Fibroblast of lung (primary cell): ENCODE measurements at places on chromosomes 1 and 21.

GRCh38 chr1:104825401-104825800 lies 1075.7 kb downstream of the AMY1C start:
- DNase-seq = no peak
- no peaks in the 10 kb centered on the region for H3K27me3 ChIP-seq
- H3K4me1 ChIP-seq = no peaks in the 10 kb centered on the region
- no peak overlapping the region for H3K27ac ChIP-seq
- no peak overlapping the region for H3K4me3 ChIP-seq
- H3K36me3 ChIP-seq = no peaks in the 10 kb centered on the region

DNA sequence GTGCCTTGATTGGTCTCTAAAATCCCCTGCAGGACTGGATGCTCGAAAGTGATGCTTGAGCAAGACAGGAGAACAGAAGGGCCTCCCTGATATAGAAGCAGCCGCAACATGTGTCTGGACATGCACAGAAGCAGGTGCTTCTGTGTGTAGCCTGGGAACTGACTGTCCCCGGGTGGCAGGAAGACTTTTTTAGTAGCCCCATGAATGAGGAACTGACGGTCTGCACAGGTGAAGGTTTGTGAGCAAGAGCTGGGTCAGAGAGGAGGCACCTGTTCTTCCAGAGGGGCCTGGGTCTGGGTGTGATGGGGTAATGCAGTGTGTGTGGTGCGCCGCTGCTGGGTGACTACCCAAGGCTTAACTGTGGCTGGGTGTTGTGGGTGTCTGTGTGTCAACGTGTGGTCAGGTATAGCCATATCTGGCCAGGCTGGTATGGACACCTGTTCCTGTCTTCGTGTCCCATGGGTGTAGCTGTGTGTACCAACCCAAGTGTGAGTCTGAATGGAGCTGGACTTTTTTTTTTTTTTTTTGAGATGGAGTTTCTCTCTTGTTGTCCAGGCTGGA lies 39.1 kb upstream of the FOXO6 start:
- H3K4me1 ChIP-seq = no peaks in the 10 kb centered on the region
- no peaks in the 10 kb centered on the region for H3K27me3 ChIP-seq
- DNase-seq = no peak
- H3K36me3 ChIP-seq = no peaks in the 10 kb centered on the region
- no peak overlapping the region for H3K4me3 ChIP-seq
- H3K27ac ChIP-seq = no peak overlapping the region

DNA sequence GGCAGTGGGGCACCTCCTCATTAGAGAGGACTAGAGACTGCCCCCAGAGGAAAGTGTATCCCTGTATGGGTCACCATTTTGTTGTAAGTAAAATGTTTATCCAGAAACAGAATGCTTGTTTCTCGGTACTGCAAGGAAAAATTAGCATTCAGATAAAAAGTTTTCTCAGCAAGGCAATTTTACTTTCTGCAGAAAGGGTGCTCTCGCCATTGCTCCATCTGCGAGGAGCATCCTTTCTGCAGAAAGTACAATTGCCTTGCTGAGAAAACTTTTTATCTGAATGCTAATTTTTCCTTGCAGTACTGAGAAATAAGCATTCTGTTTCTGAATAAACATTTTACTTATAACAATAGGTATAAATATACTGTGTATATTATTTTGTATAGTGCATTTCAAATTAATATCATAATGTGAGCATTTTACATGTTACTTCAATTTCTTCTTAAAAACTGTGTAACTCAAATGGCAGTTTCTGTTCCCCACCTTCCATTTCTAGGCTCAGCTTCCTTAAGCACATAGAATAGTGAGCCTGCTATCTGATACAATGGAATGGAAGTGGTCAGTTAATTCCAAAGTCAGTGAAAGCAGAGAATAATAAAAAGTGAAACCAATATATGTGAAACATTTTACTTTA lies 76.5 kb upstream of the DESI2 start:
- DNase-seq = no peak
- H3K4me3 ChIP-seq = no peak overlapping the region
- H3K27ac ChIP-seq = no peak overlapping the region
- no peaks in the 10 kb centered on the region for H3K27me3 ChIP-seq
- H3K4me1 ChIP-seq = no peaks in the 10 kb centered on the region
- H3K36me3 ChIP-seq = no peaks in the 10 kb centered on the region

- H3K27ac ChIP-seq = no peak overlapping the region
- H3K4me1 ChIP-seq = no peaks in the 10 kb centered on the region
- no peaks in the 10 kb centered on the region for H3K27me3 ChIP-seq
Measured at GRCh38 chr1:101742509-101742908, 254.2 kb downstream of the OLFM3 start.

GRCh38 chr1:36643371-36644270 lies 160.9 kb upstream of the CSF3R start:
- H3K4me1 ChIP-seq = no peaks in the 10 kb centered on the region
- H3K27me3 ChIP-seq = no peaks in the 10 kb centered on the region
- H3K4me3 ChIP-seq = no peak overlapping the region

DNA sequence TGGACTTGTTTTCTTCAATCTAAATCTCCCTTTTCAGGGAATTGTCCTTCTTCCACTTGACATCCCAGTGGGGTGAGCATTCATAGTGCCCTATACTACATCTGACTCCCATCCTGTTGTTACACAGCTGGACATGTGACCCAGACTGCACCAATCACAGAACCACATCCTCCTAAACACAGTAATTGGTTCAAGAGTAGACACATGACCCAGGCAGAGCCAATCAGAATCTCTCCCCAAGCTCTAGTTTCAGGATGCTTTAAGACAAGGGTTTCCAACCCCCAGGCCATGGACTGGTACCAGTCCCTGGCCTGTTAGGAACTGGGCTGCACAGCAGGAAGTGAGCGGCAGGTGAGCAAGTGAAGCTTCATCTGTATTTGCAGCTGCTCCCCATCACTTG lies 5.6 kb upstream of the DDOST start:
- no peaks in the 10 kb centered on the region for H3K27me3 ChIP-seq
- H3K27ac ChIP-seq = no peak overlapping the region
- no peaks in the 10 kb centered on the region for H3K4me1 ChIP-seq

DNA sequence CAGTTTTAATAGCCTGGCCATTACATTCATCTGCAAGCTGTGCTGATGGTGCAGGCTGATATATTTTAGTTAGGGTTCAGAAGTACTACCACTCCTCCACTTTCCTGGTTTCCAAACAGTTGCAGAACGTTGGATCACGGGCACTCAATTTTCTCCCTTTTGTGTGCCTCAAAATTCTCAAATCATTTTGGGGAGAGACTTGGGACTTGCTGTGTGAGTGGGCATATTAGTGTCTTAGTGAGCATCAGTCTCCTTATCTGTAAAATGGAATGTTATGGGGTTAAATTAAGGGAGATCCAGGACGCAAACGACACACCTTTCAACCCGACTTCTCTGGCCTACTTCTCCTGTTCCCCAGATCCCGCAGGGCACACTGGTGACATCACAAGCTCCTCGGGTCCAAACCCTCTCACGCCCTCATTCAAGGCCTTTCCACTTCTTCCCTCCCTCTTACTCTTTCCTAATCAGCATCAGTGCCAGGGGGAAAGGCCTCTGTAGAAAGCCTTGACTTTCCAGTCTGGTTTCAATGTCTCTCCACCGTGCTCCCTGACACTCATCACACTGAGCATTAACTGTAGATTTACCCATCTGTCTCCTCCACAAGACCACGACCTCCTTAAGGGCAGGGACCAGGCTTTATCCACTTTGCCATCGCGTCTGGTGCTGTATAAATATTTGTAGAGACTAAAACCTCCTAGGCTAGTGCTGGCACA lies 1.2 kb downstream of the PIGP start:
- peak overlapping the region; percentile 57 for H3K4me3 ChIP-seq
- no peaks in the 10 kb centered on the region for H3K36me3 ChIP-seq
- H3K27me3 ChIP-seq = no peaks in the 10 kb centered on the region
- peak overlapping the region; percentile 91 for H3K27ac ChIP-seq
- H3K4me1 ChIP-seq = peaks cover 4% of the 10 kb centered on the region

DNA sequence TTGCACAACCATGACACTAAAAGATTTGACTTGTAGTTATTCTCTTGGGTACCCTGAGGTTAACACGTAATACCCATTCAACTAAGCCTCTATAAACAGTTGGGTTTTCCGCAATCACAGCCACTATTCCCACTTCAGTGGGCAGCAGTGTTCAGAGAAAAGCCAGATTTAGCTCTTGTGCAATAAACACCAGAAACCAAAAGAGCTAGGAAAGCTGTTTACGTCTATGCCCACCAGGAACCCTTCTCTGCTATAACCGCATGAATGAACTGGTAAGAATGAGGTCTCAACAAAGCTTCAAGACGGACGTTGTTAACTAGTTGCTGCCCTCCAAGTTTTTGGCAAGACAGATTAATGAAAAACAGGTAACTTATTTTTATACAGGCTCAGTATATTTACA lies 101.3 kb downstream of the SLC45A1 start:
- peak; percentile 72 for DNase-seq
- H3K36me3 ChIP-seq = peaks cover 6% of the 10 kb centered on the region
- H3K27me3 ChIP-seq = no peaks in the 10 kb centered on the region
- no peak overlapping the region for H3K27ac ChIP-seq
- peak overlapping the region; percentile 93 for H3K4me3 ChIP-seq
- peaks cover 11% of the 10 kb centered on the region for H3K4me1 ChIP-seq
